Activated naive CD4-positive, alpha-beta T cell treated with anti-CD3 and anti-CD28 coated beads, Interleukin-2, amount 50 U/mL, for 16 hours (primary cell): ENCODE measurements at places on chromosomes 7 and 10.

GRCh38 chr7:150849204-150849775, 3.0 kb upstream of the AOC1 start:
- no peak for DNase-seq

DNA sequence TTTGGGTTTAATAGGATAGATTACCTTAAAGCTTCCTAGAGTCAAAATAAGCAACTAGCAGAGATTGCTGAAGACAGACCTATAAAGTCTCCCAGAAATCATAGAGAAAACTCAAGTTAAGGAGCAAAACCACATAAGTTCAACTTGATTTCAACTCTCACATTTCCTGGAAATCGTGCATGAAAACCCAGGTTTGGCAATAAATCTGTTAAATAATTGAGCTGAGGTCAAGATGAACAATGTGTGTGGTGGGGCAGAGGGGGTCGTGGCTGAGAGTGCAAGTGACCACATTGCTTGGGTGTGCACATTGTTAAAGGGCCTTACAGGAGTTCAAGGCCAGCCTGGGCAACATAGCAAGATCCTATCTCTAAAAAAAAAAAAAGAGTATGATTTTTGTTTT, 636.5 kb downstream of the GALNT17 start:
- no peak for DNase-seq

DNA sequence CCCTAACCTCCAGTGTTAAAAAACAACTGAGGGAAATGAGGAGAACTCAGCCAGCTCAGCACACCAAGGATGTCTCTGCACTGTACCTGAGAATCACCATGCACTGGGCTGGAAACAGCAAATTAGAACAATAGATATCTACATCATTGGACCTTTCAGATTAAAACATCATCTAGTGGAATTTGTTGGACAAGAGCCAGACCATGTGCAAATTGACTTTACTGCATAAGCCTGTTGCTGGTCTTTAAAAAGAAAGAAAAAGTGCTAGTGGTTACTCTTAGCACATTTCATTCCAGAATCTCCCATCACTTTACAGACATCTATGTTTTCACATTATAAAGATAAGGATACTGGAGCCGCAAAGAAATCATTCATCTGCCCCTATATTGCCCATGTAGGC, 75.4 kb downstream of the FGFR2 start:
- no peak for DNase-seq

DNA sequence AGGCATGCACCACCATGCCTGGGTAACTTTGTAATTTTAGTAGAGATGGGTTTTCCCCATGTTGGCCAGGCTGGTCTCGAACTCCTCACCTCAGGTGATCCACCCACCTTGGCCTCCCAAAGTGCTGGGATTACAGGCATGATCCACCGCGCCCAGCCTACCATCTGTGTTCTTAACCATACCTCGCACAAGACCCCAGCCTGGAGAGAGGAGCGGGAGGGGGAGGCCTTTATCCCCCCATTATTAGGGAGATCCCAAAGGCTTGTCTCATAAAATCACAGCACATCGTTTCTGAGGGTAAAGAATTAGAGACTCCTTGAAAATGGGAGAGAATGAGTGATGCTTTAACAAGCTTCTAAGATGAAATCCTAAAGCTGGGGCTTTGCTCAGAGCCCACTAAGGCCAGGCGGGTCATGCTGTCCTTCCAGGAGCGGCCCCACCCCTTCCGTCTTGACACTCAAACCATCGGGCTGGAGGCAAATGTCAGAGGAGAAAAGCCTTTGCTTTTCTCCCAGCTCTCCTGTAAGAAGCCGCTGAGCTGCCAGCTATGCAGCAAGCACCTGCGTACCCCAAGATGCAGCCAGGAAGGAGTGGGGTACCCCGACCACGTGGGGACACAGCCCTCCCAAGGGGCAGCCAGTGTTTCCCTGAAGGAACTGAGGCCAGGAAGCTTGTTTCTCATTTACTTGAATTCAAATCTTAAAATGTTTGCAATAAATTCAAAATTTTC, 339.7 kb downstream of the PTPRN2 start:
- no peak for DNase-seq

GRCh38 chr7:73685311-73685710, 1.9 kb downstream of the BUD23 start:
- DNase-seq, result no peak

- no peak for DNase-seq
These were observed 43.0 kb downstream of the INSIG1 start for GRCh38 chr7:155340721-155341120.

DNA sequence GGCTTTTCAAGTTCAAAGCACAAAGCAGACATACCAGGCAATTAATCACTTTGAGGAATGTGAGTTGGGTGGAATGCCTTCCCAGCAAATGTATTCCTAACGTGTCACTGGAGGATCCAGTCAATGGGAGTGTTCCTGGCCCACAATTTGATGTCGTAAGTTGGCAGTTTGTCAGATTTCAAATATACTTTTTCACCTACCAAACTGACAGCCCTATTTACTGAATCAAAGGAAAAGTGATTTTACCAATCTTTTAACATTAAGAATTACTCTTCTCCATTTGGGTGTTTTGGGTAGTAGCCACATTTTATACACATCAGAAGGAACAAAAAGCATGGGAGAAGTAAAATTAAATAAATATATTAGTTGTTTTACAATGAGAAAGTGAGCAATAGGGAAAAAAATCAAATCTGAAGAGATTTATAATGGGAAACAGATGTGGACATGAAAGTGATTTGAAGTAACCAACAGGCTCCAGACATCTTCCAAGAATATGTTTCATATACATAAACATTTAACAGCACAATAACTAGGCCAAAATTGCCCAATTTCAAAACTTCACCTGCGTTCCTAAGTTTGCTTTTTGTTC, 222.9 kb downstream of the MTERF1 start:
- DNase-seq, result no peak

GRCh38 chr10:103895411-103896186, 22.4 kb downstream of the STN1 start:
- no peak for DNase-seq

- no peak for DNase-seq
These were observed 43.5 kb downstream of the ZWINT start for GRCh38 chr10:56317603-56318002.

DNA sequence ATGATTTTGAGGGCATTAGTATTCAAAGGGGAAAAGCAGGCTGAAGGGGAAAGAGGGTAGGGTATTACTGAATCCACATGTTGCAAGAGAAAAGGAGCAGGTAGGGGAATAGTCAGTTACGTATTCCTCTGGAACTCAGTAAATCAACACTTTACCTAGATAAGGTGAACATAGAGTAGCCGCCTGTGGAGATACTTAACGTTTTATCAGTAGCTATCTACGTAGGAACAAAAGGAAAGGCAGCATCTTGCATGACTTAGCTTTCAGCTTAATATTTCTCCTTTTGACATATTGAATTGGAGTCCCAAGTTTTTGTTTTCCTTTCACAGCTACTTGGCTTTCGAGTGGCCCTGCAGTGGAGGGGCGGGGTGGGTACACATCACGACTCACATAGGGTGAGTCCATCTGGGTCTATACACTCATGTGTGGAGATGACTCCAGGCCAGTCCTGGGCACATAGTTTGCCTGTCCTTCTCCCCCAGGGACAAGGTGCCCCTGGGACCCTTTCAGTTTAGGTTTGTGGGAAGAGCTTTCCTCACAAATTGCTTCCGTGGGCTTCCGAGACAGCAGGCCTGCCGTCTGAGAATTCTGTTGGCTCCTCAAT, 48.1 kb downstream of the CCNY start:
- no peak for DNase-seq

DNA sequence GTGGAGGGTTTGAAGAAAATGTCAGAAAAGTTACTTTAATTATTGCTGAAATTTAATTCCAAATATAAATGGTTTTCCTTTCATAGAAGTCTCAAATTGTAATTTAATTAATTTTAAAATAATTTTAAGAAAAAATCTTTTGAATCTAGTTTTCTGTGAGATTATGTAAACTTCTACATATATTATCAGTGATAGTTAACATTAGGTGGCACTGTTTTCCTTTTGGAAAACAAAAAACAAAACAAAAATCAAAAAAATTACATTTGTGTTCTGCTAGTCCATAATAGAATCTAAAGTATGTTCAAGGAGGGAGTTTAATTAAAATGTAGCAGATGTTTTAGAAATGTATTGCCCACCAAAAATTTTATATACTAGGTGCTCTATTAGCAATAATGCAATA, 1456.7 kb downstream of the REEP3 start:
- no peak for DNase-seq

DNA sequence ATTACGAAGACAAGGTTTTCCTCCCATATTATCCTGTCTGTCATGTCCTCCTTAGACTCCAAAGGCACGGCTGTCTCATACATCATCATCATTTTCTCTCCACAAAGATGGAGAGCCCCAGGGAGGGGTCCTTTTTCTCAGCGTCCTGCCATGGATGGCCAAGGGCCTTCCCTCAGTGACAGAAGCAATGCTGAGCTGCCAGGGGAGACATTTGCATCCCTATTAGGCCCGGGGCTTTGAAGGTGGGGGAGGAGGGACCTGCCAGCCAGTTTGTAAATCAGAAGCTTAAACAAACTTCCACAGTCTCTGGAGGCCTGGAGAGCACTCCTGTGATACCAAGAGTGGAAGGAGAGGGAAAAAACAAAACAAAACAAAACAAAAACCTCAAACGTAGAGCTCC, 112.4 kb upstream of the ADO start:
- no peak for DNase-seq

DNA sequence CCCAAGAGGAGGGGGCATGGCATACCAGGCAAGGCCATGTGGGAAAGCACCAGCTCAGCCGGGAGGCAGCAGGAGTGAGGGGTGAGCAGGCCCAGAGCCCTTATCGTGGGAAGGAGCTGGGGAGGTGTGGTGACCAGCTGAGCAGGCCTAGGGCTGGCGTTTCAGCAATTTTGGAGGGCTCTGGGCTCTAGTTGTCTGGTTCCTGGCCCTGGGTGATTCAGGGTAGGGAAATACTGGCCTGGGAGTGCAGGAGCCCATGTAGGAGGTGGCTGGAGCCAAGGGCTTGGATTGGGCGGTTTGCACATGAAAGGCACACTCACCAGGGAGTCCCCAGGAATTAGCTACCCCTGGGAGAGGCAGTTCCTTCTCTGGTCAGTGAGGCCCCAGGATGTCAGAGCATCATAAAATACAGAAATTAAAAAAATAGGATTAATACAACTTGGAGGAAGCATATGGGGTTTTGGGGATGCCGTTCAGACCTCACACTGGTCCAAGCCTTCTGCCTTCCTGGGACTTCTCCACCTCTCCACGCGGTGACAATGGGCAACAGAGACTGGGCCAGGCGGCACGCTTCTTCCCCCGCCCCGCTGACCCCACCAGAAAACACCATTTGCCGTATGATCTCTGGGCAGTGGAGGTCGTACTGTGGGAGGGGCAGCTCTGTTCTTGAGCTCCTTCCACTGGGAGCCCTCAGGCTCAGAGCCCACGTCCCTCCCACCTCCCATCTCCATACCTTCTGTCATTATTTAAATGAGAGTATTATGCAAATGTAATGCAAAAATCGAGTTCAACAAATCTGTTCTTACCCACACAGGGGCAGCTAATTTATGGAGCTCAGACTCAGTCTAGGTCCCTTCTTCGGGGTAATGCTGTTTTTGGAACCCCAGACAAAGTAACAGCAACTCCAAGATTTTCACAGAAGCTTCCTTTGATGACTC, 133.0 kb upstream of the FAM20C start:
- no peak for DNase-seq

- DNase-seq, result no peak
These were observed 422.8 kb downstream of the KCNMA1 start for GRCh38 chr10:77214799-77215198.

- no peak for DNase-seq
These were observed 95.4 kb downstream of the TAX1BP1 start for GRCh38 chr7:27835376-27835775.

DNA sequence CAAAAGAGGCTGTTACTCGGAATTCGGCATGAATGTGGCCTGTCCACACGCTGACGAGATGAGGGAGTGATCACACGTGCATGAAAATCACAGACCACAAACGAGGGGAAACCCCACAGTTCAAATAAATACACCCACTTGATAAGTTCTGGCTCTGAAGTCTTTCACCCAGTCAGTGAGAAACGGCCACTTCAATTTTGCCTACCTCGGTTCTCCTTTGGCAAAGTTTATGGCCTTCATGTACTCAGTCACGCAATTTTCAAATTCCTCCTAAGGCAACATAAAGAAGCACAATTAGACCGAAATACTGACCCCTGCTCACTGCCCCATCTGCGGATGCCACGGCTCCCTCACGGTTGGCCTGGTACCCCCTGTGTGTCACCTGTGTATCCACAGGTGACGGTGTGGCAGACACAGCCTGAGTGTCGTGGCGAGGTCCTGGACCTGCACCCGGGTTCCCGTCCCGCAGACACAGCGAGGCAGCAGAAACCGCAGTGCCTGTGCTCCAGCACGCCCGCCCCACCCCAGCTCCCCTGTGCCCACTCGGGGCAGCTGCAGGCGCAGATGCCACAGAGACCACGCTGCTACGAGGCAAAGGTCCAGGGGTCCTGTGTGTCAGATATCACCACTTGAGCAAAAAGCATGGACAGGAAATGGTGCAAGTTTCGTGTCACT, 1.4 kb downstream of the CFAP46 start:
- no peak for DNase-seq

DNA sequence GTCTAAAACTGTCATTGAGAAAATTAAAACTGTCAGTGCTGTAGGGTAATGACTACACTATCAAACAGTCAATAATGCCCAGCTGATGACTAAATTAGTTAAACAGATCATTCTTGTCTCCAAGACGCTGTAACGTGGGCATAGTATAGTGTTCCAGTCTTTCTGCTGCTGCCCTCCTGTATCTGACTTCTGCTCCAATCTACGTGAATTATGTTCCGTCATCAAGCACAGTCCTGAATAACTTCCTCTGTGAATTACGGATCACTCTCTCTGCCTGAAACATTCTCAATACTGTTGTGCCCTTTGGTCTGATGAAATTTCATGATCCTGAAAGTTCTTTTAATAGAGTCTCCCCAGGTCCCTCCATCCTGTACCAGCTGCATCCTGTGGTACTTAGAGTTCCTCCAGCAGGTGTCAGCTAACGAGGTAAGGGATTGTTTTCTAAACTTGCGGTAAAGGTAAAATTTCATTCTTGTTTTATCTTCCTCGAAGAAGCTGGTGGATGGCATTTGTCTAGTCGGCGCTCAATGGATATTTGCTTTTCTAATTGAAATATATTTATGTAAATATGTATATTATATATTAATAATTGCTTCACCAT, 393.5 kb upstream of the ADARB2 start:
- no peak for DNase-seq

GRCh38 chr10:112222799-112223198, 39.2 kb upstream of the GPAM start:
- no peak for DNase-seq

GRCh38 chr7:953547-954327, 743 bp downstream of the ADAP1 start:
- DNase-seq, result no peak

GRCh38 chr7:41820111-41820671, 117.3 kb upstream of the INHBA start:
- no peak for DNase-seq

GRCh38 chr10:3889961-3890522, 105.0 kb upstream of the KLF6 start:
- DNase-seq, result no peak

DNA sequence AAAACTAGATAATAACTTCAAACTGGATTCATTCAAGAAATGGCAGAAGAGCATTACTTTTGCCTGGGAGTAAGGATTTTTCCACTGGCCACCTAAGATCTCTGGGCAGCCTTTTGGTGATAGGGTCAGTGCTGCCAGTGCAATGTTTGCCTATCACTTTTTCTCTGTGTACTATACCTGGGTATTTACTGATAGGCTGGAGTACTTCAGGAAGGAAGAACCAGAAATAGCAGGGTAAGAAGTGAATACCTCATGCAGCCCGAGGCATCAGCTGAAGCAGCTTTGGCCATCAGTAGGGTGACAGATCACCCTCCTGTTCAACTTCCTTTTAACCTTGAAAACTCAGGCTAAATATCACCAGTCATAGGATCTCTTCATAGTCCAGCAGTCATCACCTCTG, 5.5 kb upstream of the PAPSS2 start:
- no peak for DNase-seq
